Fibroblast of mammary gland (primary cell): ENCODE measurements at places on chromosomes 12 and 14.

DNA sequence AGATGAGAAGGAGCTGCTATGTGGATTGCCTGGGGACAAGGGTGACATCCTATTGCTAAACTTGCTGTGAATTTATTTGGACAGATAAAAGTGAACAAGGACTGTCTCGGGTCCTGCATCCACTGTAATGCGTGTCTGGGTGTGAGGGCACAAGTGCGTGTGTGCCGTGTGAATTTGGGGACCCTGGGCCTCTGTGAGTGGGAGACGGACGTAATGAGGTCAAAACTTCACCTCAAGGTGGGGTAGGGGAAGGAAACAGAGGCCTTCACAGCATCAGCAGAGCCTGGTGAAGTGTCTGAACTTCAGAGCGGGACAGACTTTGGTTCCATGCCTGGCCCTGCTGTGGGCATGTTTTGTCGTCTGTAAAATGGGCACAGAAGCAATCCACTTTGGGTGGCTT, 14.8 kb downstream of the ASB2 start:
- no peak for DNase-seq

GRCh38 chr12:132398386-132398991, 69.1 kb upstream of the GALNT9 start:
- no peak for DNase-seq

DNA sequence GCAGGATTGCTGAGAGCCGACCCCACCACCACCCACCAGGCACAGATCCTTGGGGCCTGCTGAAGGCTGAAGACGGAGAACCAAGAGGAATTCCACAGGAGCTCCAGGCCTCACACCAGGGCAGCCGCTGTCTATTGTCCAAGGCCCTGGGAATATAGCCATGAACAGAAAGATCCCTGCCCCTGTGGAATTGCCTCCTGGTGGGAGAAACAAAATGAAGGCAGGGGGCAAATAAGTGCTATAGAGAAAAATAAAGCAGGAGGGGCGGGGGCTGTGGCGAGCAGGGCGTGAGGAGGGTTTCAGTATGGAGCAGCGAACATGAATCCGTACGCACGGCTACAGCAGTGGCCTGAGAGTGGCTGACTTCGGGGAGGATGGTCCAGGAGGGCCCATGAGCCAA, 96.1 kb downstream of the EML1 start:
- no peak for DNase-seq

DNA sequence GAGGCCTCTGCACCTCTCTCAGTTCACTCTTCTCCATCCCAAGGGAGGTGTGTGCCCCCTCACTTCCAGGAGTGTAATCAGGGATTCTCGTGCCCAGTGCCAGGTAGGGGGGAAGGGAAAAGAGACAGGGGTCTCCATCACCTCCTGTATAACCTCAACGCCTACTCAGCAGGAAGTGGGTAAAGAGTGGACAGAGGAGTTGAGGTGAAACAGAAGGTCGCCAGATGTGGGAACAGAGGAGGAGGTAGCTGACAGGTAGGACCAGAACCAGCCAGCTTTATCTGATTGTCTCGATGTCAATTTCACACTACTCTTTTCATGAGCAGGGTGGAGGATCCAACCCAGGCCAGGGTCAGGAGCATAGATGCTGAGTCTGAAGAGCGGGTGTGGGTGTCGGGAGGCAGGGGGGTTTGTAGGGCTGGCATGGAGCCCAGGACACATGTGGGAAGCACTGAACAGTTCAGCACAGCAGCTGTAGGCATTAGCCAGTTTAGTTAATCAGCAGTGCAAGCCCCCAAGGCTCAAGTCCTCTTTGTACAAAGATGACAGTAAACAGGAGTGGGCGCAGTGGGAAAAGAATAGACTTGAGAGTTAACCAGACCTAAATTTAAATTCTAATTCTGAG, 213.5 kb downstream of the PELI2 start:
- peak; percentile 51 for DNase-seq

DNA sequence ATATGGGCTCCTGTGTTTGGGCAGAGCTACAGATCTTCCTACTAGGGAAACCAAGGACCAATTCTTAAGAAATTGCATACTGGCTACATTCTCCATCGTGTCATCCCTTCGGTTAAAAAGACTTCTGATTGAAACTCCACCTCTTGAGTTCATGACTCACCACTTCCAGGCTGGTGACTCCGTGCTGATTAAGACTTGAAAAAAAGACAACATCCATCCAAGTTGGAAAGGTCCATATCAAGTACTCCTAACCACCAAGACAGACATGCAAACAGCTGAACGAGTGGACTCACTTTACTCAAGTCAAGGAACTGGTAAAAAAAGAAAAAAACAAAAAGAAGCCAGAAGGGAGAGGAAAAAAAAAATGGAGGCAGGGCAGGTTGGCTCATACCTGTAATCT, 63.4 kb downstream of the APOBEC1 start:
- peak; percentile 91 for DNase-seq

GRCh38 chr12:11840366-11840765, 190.9 kb downstream of the ETV6 start:
- DNase-seq, result no peak

- no peak for DNase-seq
Measured at GRCh38 chr12:30296486-30296885, 399.2 kb downstream of the IPO8 start.

GRCh38 chr12:70553391-70553859, 83.8 kb downstream of the PTPRB start:
- no peak for DNase-seq

DNA sequence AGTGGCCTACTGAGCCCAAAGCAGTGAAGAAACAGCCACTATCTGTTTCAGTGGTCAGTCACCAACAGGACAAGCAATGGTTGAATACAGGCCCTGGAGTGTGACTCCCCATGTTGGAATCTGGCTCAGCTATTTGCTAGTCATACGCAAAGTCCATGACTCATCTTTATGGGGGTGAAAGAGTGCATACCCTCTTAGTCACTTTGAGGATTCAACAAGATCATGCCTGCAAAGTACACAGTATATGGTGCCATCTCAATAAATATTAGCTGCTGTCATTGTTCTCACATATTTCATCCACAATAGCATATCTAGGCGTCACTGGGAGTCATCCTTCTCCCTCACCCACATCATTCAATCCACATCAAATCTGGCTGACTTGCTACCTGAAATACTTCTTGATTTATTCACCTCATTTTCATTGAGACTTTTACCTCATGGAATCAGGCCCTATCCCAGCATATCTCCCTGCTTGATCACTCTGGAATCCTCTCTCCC, 26.4 kb upstream of the STAB2 start:
- peak; percentile 100 for DNase-seq

GRCh38 chr12:7834701-7835100, 38.0 kb downstream of the SLC2A14 start:
- peak; percentile 8 for DNase-seq

GRCh38 chr12:57844709-57845477, 1.6 kb downstream of the CTDSP2 start:
- DNase-seq, result peak; percentile 94

DNA sequence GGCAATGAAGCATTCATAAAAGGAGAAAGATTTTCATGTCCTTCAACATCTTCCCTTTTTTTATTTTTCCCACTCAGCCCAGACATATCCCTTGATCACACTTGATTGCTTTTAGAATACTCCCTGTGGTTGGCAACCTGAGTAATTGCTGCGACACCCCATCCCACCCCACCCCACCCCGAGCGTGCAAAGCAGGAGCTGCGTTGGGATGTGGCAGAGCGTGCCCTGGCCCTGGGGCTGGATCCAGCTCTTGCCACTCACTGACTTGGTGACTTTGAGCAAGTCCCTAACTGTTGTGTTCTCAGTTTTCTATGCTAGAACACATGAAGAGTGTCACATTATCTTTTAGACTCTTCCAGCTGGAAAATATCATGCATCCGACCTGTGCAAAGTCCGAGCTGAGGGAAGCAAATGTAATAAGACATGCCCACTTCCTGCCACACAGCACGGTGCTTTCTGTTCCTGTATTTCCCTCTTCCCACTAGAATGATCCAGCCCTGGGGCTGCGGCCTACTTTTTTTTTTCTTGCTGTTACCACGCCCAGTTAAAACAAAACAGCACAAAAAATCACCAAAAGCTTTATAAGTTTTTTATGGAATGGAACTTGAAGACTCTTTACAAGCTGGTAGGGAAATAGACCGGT, 4.0 kb downstream of the ASCL4 start:
- DNase-seq, result no peak

GRCh38 chr12:2118481-2119255, 65.9 kb downstream of the CACNA1C start:
- DNase-seq, result no peak

DNA sequence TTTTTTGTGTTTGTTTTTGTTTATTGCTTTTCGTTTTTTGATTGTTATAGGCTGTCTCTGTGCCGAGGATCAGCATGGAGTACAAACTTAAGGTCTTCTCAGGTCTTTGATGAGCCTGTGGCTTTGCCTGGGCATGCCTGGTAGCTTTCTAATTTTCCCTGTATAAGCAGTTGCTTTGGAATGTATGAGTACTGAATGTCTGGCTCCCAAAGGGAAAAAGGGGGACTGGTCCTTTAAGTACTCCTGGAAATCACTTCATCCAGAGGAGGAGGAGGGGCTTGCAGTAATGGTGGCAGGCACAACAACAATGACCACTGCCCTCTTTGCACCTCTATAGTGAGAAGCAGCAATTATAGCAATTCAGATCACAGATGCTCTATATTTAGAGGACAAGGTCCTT, 67.6 kb upstream of the TTC7B start:
- DNase-seq, result peak; percentile 40

DNA sequence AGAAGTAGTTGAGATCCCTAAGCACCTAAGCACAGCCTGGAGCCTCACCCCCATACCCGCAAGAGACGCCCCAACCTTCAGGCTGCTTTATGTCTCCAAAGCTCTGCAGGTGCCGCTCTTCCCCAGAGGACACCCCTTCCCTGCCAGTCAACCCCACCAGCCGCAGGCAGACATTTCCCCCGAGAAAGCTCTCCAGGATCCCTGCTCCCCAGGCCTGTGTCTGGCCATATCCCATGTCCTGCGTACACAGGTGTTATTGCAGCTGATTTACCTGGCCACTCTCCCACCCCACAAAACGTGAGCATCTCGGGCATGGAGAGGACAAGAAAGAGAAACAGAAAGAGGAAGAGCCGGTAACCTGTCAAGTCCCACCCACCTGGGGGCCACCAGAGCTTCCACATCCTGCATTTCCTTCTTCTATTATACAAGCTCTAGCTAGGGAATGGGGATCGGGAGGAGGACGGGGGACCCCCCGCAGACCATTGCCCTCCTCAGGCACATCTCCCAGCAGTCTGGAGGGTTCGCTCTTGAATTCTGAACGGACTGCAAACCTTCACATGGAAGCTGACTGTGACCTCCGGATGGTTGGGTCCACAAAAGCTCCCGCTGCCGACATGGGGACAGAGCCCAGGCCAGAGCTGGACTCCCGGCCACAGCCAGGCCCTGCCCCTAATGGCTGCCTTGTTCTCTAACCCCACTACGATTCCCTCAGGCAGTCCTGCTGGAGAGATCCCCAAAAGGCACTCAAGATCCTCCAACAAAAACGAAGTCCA, 17.6 kb downstream of the CCDC88C start:
- no peak for DNase-seq

GRCh38 chr12:78853231-78853630, 11.3 kb upstream of the SYT1 start:
- DNase-seq, result no peak

- no peak for DNase-seq
Measured at GRCh38 chr12:116043659-116044535, 233.6 kb downstream of the MED13L start.

- DNase-seq, result no peak
Measured at GRCh38 chr14:30159374-30159773, 231.7 kb upstream of the PRKD1 start.

GRCh38 chr14:101497684-101498525, 63.4 kb upstream of the DIO3 start:
- no peak for DNase-seq

- DNase-seq, result no peak
Measured at GRCh38 chr14:62280366-62280765, 518.1 kb downstream of the SNAPC1 start.

DNA sequence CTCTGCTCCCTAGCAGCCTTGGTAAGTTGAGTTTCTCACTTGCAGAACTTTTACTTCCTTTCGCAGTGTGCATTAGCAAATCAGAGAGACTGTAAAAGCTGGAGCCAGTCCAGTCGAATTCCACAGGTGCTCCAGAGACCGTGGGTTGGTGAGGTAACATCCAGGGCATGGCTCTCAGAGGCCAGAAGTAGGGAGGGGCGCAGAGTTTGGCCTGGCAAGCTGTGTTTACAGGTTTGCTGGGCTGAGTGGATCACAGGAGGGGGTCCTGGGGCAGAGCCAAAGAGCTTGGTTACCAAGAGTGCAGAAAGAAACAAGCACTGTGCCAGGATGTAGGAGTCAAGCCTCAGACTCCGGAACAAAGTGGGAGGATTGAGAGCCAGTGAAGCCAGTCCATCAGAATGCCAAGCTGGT, 10.2 kb upstream of the BHLHE41 start:
- peak; percentile 10 for DNase-seq

DNA sequence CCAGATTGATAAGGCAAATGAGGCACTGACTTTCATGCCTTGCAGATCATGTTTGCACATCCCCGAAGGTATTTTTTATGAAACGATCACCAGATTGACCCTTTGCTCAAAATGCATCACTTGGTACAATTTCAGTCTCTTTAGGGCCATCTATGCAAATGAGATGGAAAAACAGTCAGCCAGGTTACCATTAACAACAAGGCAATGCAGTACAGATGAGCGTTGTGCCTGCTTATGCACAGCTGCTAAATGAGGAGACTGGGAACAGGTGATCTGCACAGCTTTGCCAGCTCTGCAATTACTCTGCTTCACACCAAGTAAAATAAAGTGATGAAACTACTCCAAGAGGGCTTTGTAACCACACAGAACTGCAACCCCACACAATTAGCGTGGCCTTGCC, 26.1 kb upstream of the PLEKHG7 start:
- no peak for DNase-seq

- DNase-seq, result no peak
Measured at GRCh38 chr14:59585891-59586554, 9.4 kb upstream of the CCDC175 start.

DNA sequence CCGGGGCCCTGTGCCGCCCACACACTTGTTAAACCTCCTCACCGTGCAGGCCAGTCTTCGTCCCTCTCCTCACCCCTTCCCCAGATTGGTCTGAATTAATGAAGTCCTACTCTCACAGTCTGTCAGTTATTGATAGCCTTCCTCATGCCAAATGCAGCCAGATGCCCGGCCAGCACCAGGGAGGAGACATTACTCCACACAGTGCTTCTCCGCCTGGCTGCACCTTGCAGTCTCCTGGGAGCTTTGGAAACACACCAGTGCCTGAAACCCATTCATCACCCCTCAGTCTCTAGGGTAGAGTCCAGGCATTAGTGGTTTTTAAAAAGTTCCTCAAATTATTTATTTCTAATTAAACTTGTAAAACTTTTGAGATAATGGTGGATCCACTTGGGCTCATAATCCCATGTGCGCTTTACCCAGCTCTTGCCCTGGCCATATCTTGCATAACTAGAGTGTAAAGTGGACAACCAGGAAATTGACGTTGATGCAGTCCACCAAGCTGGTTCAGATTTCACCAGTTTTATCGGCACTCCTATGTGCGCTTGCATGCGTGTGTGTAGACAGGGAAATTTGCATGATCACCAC, 38.2 kb upstream of the TSPAN9 start:
- no peak for DNase-seq

GRCh38 chr12:78756936-78757335, 107.6 kb upstream of the SYT1 start:
- DNase-seq, result no peak

- DNase-seq, result peak; percentile 85
Measured at GRCh38 chr12:107545737-107546353, 139.8 kb upstream of the PWP1 start.

GRCh38 chr14:23556700-23557440, 799 bp downstream of the THTPA start:
- no peak for DNase-seq
